ENCODE measurements at places on chromosomes 5 and 9.

DNA sequence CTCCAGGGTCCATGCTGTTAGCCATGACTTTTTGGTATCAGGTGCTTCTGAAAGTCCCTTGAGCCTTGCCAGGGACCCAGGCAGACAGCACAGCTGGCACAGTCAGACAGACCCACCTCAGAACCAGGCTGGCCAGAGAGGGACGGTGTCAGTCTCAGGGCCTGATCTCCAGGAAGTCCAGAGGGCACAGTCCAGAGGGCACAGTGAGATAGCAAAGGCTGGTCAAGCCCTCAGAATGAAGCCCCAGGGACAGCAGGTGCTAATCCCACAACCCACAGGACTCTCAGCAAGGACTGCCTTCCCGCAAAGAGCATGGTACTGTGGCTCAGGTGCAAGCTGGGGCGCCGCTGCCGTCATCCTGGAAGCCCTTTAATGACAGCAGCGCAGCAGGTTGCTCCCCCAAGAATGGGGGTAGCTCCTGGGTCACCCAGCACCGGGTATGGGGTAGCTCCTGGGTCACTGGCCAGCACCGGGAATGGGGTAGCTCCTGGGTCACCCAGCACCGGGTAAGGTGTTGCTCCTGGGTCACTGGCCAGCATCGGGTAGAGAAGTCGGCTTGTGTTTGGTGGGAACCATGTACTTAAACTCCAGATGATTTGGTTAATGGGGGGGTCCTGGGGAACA, 105.6 kb upstream of the PHYKPL start:
- no peak for DNase-seq

DNA sequence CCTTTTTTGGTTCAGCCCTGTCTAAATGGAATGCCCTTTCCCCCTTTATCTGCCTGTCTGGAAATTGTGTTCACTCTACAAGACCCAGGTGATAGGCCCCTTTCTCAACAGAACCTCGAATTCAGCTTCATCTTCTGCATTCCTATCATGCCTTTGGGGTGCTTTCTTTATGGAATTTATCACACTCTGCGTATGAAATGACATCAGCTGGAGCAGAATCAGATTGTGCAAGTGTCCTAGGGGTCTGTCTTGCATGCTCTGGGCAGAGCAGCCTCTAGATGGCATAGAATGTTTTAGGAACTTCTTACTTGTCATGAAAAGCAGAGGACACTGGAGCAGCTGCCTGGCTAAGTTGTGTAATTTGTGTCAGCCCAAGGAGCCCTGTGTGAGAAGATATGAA, 84.9 kb downstream of the ISL1 start:
- DNase-seq = no peak

DNA sequence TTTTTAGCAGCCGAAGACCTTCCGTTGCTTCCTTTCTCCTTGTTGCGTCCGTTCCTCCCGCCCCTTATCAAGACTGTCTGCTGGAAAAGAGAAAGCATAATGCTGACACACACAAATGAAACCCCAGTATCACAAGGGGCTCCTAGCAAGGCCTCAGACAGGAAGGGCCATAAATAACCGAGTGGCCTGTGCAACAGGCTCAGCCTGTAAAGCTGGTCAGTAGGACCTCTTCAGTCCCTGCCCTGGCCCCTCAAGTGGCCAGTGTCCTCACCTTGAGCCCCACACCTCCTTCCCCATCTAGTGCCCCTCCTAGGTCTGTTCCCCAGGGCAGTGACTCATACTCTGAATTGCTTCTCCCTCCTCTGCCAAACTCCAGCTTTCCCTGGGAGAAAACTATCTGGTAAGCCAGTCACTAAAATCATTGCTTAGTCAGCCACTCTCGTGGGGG, 174.6 kb upstream of the IL12B start:
- peak; percentile 92 for DNase-seq

GRCh38 chr9:122941582-122942234, 888 bp downstream of the RABGAP1 start:
- peak; percentile 38 for DNase-seq

DNA sequence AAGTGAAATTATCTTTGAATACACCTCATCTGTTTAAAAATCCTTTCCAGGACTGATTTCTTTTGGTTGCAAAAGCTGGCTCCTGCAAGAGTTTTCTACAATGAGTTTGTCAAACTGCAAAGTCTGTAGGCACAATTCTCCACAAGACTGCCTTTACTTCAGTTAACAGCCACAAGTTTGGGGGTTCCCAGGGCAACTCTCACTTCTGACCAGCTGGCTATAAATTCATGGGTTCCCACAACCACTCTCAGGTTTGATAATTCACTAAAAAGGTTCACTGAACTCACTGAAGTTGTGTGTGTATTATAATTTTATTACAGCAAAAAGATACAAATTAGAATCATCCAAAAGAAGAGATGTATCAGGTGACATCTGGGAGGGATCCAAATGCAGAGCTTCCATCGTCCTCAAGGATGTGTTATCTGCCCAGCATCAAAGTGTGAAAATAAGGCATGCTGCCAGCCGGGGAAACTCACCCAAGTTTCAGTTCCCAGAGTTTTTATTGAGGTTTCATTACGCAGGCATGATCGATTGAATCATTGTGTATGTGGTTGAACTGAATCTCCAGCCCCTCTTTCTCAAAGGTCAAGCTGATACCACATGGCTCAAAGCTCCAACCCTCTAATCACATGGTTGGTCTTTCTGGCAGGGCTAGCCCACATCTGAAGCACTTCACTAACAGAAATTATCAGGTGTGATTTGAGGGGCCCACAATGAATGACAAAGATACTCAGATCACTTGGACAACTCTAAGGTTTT, 19.0 kb upstream of the PSIP1 start:
- DNase-seq = no peak

All from umbilical cord (tissue), 2 donors.